ENCODE measurements at places on chromosomes 13 and 19.

DNA sequence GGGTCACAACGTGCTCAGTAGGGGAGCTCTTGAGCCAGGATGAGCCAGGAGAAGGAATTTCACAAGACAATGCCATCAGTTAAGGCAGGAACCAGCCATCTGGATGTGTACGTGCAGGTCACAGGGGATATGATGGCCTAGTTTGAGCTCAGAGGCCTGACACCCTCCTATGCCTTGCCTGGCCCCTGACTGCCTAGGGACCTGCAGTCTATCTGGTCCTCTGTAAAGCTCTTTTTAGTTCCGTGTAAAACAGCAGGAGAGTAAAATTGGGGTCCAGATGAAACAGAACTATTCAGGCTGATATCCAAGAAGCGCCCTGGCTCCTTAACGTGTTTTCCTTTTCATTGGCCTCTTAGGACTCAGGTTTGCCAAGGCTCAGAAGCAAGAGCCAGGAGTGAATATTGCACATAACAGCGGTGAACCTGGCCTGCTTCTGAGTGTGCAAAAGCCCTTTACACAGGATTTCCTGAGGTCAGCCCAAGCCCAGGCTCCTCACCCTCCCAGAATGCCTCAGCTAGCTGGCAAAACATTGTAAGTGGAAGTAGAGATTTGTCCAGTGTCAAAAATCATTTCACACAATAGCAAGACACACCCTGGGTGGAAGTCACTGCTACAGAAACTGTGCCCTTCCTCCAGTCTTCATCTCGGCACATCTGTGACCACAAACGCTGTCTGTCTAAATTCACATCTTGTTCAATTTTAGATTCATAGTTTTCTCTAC is 777.2 kb downstream of the UQCRFS1 start:
- no peak for DNase-seq

DNA sequence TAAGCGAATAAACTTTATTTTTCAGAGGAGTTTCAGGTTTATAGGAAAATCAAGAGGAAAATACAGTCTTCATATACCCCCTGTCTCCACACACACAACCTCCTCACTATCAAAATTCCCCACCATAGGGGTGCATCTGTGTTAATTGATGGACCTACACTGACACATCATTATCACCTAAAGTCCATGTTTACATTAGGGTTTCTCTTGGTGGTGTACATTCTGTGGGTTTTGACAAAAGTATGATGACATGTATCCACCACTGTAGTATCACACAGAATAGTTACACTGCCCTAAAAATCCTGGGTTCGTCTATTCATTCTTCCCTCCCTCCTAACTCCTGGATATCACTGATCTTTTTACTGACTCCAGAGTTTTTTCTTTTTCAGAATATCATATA is 654.2 kb downstream of the UQCRFS1 start:
- no peak for DNase-seq

DNA sequence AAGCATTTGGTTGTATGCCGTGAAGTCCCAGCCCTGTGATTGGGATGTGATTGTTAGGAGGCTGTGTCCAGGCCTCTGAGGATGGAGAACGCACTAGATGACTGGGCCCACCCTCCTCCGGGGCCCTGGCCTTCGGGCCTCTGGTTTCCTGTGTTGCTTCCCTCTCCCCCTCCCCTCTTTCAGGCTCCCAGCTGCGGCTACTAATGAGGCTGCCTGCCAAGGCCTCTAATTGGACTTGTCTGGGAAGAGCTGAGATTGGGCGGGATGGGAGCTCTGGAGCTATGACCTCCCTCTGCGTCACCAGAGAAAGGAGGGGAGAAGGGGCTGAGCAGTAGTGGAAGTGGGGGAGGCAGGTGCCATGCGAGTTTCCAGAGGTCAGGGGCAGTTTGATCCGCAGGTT is 9.9 kb downstream of the PTH2 start:
- no peak for DNase-seq

DNA sequence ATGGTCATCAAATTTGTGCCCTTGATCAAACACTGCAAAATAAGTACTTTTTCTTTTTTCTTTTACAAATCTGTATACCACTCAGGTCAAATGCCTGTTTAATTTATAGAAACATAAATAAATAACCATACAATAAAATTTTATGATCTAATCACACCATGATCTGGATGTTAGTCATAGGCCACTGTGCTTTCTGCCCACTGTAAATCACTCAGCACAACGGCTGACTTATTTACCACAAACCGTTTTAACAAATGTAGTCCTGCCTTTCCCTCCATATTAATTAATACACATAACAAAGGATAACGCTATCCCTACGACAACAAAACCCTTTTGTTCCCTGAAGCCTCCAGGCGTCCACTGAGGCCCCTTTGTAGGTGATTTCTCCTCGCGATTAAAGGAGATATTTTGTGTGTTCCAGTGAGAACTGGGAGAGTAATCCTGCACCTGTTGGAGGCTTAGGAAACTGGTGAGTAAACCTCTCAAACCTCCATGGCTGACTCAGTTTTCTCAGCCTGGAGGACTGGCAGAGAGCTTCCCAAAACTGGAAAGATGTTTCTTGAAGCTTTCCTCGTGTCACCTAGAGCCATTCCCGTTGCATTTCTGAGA is 477.1 kb upstream of the SGCG start:
- no peak for DNase-seq

DNA sequence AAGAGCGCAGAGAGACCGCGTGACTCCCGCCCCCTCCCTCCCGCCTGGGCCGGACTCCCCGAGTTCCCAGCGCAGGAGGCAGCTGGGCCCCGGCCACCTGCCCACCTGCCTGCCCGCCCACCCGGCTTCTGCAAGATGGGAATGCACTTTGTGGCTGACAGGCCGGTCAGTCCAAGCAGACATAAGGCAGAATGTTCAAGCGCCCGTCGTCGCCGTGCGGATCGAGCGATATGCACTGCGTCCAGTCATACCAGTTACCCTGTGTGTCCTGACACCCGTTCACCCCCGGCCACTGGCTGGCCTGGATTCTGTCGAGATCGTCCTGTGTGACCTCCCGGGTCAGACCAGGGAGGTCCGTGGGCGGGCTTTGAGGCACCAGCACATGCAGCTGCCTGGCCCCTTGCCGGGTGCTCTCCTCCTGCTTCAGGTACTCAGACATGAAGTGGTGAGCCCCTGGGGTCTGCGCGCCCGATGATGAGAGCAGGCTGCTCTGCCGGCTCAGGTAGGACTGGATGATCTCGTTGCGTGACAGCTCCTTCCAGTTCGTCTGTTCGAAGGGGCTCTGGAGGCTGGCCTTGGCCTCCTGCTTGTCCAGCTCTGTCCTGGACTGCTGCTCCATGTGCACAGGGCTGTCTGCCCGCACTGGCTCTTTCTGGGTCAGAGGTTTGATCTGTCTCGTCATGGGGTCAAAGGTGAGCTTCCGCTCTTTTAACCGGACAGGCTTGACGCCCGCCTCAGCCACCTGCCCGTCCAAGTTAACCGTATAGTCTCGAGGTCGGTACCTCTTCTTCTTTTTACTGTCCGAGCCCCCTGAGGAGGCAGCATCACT is 3.9 kb upstream of the SLC35E1 start:
- no peak for DNase-seq

DNA sequence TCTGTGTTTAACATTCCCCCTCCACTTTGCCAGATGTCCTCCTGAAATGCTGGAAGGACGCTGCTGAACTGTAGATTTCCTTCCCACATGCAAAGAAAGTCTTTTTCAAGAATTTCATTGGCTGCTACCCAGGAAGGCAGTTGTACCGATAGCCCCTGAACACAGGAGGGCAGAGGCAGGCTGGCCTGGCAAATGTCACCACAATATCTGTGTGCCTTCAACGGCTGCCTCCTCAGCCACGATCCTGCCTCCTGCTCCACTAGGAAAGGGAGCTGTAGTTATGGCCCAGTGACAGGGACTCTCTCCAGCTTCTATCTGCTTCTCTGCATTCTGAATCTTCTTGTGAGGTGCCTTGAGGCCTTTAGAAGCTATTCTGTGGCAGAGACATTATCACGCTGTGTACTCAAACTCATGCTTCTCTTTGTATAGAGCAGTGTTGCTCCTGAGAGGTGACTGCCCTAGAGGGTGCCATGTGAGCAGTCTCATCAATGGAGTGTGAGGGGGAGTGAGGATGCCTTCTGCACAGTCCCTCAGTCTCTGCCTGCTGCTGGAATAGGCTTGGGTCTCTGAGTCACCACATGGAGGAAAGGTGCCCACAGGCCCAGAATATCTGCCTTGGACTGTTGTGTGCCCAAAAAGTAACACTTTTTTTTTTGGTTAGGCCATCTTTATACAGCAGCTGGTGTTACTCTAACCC is 279.8 kb downstream of the DNAJC15 start:
- DNase-seq = no peak

GRCh38 chr13:57739543-57740190 is 108.1 kb downstream of the PCDH17 start:
- DNase-seq = no peak

DNA sequence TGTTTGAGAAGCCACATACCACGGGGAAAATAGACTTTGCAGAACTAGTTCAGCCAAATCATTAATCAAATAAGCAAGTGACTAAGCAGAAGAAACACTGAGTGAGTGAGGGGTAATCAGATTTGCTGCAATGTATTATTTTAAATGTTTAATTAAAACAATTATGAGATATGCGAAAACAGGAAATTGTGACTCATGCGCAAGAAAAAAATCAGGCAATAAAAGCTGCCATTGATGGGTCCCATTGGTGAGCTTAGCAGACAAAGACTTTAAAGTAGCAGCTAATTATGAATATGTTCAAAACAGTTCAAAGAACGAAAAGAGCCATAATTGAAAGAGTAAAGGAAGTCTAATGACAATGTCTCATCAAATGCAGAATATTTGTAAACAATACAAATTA is 644.1 kb downstream of the GPC5 start:
- DNase-seq = no peak

GRCh38 chr19:56071151-56071550 is 49.9 kb downstream of the ZNF787 start:
- no peak for DNase-seq

DNA sequence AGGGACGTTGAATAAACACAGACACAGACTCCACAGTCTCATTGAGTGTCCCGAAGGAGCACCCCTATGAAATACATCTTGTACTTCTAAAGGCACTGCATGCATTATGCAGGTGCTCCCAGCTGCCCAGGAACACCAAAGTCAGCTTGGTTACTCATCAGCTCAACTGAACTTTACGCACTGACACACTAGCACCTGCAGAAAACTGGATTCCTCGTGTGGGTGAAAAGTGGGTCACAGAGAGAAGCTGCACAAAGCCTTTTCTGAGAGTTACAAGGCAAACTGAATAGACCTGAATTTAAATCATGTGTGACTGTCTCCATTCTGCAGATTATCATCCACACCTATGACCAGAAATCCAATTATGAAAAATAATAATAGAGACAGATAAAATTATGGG is 527.5 kb upstream of the NBEA start:
- no peak for DNase-seq

GRCh38 chr19:2096034-2096479 is at the start of gene MOB3A:
Gene MOB3A, minus strand, starts transcription at chr19:2096326. Its CDS starts 17,766 bp downstream, at chr19:2078560.
- no peak for DNase-seq

- no peak for DNase-seq
Observed at GRCh38 chr19:3320354-3320670, 46.1 kb upstream of the NFIC start.

- no peak for DNase-seq
Observed at GRCh38 chr19:8174706-8175105, 25.3 kb upstream of the FBN3 start.

DNA sequence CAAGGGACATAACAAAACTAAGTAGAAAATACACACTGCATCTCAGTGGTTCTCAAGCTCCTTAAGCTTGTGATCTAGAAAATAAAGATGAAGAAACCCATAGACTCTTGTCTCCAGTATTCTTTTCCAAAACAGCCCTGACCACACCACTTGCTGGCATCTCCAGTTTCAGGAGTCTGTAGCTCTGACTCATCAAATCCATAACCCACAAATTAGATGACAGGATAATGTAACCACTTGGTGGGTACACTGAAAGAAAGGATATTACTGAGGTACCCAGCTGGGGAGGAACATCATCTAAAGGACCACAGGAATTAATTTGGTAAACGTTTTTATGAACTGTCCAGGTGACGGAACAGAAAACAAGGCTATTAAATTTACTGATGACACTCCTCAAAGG is 214.7 kb downstream of the VWA8 start:
- DNase-seq = peak; percentile 11

GRCh38 chr19:6801485-6802086 is 29.1 kb downstream of the VAV1 start:
- no peak for DNase-seq

DNA sequence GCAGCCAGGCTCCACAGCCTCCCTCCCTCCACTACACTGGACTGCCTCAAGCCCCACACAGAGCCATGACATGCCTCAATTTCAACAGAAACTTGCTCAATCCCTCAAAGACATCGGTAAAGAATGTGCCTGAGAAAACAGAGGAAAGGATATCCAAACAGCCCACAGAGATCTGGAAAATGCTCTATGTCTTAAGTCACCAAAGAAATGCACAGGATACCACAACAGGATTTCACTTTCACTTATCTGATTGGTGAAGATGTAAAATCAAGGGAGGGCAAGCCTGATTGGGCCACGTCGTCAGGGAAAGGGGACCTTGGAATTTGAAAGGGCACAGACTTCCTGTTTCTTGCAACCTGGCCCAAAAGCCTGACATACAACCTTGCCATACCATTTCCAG is 14.2 kb downstream of the CACNA1A start:
- DNase-seq = peak; percentile 62

GRCh38 chr13:79389026-79389425 is 17.0 kb downstream of the RBM26 start:
- no peak for DNase-seq

GRCh38 chr13:109740121-109740520 is 46.3 kb downstream of the IRS2 start:
- DNase-seq = no peak

DNA sequence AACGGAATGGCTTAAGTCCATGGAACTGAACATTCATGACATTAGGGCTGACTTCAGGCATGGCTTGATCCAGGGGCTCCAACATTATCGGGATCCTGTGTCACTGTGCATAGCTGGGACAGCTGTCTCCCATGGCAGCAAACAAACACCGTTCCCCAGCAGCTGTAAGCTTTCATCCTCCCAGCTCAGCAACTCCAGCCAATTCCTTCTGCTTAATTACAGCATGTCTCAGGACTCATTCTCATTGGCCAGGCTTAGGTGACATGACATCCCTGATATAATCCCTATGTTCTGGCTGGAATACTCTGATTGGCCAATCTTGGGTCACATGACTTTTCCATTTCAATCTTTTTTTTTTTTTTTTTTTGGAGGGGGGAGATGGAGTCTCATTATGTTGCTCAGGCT is 10.9 kb upstream of the TLE5 start:
- no peak for DNase-seq

- DNase-seq = no peak
Observed at GRCh38 chr13:30346789-30347167, 39.4 kb upstream of the KATNAL1 start.

DNA sequence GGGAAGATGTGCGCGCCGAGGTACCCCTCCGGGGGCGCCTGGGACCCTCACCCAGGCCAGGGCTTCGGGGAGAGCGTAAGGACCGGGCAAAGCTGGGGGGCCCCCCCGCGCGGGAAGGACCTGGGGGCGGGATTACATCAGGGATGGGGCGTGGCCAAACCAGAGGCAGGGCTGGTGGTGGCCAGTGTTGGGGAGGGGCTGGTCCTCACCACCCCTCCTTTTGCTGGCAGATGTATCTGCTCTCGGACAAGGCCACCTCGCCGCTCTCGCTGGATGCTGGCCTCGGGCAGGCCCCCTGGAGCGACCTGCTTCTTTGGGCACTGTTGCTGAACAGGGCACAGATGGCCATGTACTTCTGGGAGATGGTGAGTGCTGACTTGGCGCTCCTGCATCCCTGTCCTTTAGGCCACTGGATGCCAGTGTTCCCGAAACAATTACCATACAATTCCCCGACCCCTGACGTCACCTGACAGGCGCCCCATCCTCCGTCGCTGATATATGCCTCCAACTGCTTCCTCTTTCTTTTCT is 25.3 kb downstream of the TRPM4 start:
- no peak for DNase-seq

GRCh38 chr19:6754136-6754535 is 13.1 kb downstream of the SH2D3A start:
- DNase-seq = no peak
